ENCODE measurements at places on chromosomes 7 and 10.
A peak's percentile ranks its signal among the peaks of the same experiment; 100 is the strongest.

DNA sequence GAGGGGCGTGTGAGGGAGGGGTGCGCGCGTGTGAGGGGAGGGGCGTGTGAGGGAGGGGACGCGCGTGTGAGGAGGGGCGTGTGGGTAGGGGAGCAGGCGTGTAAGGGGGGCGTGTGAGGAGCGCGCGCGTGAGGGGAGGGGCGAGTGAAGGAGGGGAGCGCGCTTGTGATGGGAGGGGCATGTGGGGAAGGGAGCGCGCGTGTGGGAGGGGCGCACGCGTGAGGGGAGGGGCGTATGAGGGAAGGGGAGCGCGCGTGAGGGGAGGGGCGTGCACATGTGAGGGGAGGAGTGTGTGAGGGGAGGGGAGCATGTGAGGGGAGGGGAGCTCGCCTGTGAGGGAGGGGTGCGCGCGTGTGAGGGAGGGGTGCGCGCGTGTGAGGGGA lies 19.1 kb downstream of the MXI1 start:
- DNase-seq, result peak; percentile 79

- DNase-seq, result no peak
Observed at GRCh38 chr10:119407254-119407777, 135.2 kb downstream of the RGS10 start.

DNA sequence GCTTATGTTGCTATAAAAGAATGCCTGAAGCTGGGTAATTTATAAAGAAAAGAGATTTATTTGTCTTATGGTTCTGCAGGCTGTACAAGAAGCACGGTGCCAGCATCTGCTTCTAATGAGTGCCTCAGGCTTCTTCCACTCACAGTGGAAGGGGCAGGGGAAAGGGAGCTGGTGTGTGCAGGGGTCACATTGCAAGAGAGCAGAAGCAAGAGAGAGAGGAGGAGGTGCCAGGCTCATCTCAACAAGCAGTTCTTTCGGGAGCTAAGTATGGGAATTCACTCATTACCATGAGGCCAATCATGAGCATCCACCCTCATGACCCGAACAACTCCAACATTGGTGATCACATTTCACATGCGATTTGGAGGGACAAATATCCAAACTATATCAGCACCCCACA lies 17.2 kb upstream of the SLK start:
- no peak for DNase-seq

DNA sequence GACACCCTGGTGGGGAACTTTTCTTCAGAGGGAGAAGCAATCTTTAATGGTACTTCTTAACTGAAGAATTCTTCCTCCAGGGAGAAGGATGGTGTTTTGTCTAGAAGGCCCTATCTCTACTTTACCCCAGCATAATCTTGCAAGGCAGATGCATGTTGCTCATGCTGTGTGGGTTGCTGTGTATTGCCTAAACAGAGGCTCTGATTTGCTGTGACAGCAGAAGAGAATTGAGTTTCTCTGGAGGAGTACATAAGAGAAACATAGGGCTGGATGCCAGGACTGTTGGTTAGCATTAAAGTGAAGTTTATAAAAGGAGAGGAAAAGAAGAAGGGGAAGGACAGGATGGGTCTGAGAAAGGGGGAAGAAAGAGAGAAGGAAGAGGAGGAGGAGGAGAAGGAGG lies 248.1 kb upstream of the HPS1 start:
- no peak for DNase-seq

DNA sequence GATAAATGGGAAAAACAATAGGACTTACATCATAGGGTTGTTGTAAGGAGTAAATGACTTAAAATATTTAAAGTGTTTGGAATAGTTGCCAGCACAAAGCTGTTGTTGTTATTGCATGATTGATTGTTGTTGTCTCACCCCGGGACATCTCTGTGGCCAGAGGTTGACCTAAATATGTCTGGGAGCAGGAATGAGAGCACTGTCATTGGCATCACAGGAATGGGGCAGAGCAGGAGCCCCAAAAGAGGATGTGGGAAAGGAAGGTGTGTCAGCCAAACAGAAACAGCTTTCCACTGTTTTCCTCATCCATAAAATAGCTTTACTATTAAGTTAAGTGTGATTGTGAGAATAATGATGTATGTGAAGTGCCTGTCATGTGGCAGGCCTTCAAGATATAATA lies 121.6 kb downstream of the TMEM168 start:
- DNase-seq, result no peak

DNA sequence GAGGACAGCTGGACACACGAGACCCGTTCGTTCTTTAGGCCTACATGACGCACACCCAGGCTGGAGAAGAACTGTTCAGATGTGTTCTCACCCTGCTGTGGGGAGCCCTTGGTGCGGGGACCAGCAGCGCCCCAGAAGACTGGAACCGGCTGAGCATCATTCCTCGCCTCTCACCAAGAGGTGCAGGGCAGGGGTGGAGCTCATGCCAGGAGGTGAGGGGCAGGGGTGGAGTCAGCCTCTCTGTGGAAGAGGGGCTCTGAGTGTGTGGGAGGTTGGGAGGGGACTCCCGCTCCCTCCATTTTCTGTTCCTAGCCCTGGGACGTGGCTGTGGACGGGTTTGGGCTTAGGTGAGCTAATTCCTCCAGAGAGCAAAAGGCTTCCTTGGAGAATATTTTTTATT lies 66.0 kb upstream of the SHH start:
- no peak for DNase-seq
